ENCODE measurements at places on chromosomes 5 and 9. TPM values are rescaled to one million over a fixed set of nuclear protein-coding genes. Genes with fewer than 3 reads are reported as not detected.

- H3K4me1 ChIP-seq = no peaks in the 10 kb centered on the region
- no peak overlapping the region for H3K4me3 ChIP-seq
- peaks cover 42% of the 10 kb centered on the region for H3K27me3 ChIP-seq
- peak; percentile 87 for DNase-seq
- no peak overlapping the region for H3K27ac ChIP-seq
These were observed 98.8 kb downstream of the LHX2 start for GRCh38 chr9:124110307-124110915.

DNA sequence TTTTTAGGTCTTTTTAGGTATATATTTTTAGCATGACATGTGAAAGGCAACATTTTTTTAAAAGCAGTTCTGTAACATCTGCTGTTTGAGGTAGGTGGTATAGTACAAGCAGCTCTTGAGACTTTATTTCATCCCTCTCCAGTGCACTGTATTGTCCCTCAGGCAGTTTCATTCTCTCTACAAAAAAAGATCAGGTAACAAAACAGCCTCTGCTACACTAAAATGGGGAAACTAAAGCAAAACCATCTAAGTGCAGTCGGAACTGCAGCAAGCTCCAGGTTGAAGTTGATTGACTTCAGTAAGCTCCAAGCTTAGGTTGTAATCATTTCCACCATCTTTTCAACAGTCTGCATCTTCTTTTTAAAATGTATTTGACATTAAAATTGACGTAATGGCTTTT, 195.6 kb downstream of the DEPDC1B start:
- no peaks in the 10 kb centered on the region for H3K36me3 ChIP-seq
- H3K27ac ChIP-seq = peak overlapping the region; percentile 85
- peak overlapping the region; percentile 7 for H3K4me3 ChIP-seq
- peaks cover 56% of the 10 kb centered on the region for H3K4me1 ChIP-seq

GRCh38 chr9:124297551-124297901, 39.8 kb downstream of the NEK6 start:
- H3K36me3 ChIP-seq = no peaks in the 10 kb centered on the region
- peaks cover 40% of the 10 kb centered on the region for H3K4me1 ChIP-seq
- no peaks in the 10 kb centered on the region for H3K27me3 ChIP-seq
- H3K27ac ChIP-seq = peak overlapping the region; percentile 56
- DNase-seq = peak; percentile 61

- H3K27ac ChIP-seq = no peak overlapping the region
- no peak overlapping the region for H3K4me3 ChIP-seq
- H3K4me1 ChIP-seq = peaks cover 20% of the 10 kb centered on the region
- DNase-seq = no peak
These were observed 35.8 kb downstream of the PRKACG start for GRCh38 chr9:68978066-68978465.

DNA sequence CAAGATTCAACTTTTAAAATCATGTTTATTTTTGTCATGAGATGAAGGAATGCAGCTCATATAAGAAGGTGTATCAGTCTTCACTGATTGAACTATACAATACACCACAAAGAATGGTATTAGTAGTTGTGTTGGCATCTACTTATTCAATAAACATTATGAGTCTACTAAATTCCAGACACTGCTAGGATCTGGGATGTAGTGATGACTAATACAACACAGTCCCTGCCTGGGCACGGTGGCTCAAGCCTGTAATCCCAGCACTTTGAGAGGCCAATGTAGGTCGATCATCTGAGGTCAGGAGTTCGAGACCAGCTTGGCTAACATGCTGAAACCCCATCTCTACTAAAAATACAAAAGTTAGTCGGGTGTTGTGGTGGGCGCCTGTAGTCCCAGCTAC, 171.4 kb upstream of the NFIB start:
- H3K27me3 ChIP-seq = no peaks in the 10 kb centered on the region
- H3K27ac ChIP-seq = no peak overlapping the region
- H3K4me1 ChIP-seq = peaks cover 12% of the 10 kb centered on the region
- H3K36me3 ChIP-seq = no peaks in the 10 kb centered on the region
- H3K4me3 ChIP-seq = no peak overlapping the region

- no peak overlapping the region for H3K4me3 ChIP-seq
- H3K27ac ChIP-seq = peak overlapping the region; percentile 68
- peaks cover 38% of the 10 kb centered on the region for H3K4me1 ChIP-seq
These were observed 9.8 kb upstream of the CTSL start for GRCh38 chr9:87716141-87716540.

DNA sequence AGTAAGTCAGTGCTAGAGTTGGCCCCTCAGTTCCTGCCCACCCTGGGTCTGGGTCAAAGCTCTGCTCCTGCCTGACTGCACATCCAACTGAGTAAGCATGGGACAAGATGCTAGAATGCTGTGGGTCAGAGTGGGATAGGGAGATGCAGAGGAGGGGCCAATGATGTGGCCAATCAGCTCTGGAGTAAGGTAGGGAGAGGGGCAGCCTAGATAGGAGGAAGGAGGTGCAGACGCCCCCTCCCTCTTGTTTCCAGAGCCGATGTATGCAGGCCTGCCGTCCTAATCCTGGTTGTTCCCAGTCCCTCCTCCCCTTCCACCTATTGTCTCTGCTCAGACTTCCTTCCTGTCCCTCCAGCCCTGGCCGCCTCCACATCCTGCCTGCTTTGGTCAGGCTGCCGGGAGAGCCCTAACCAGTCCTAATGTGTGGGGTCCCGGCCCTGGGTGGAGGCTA, 1.3 kb downstream of the ARAP3 start:
- no peaks in the 10 kb centered on the region for H3K27me3 ChIP-seq
- peak overlapping the region; percentile 33 for H3K27ac ChIP-seq
- peaks cover 13% of the 10 kb centered on the region for H3K36me3 ChIP-seq
- H3K4me3 ChIP-seq = peak overlapping the region; percentile 63
- no peak for DNase-seq

GRCh38 chr5:57504357-57504756, 21.7 kb upstream of the ACTBL2 start:
- no peaks in the 10 kb centered on the region for H3K27me3 ChIP-seq
- H3K4me1 ChIP-seq = peaks cover 63% of the 10 kb centered on the region
- H3K36me3 ChIP-seq = no peaks in the 10 kb centered on the region
- no peak overlapping the region for H3K4me3 ChIP-seq
- peak overlapping the region; percentile 71 for H3K27ac ChIP-seq
- DNase-seq = no peak

DNA sequence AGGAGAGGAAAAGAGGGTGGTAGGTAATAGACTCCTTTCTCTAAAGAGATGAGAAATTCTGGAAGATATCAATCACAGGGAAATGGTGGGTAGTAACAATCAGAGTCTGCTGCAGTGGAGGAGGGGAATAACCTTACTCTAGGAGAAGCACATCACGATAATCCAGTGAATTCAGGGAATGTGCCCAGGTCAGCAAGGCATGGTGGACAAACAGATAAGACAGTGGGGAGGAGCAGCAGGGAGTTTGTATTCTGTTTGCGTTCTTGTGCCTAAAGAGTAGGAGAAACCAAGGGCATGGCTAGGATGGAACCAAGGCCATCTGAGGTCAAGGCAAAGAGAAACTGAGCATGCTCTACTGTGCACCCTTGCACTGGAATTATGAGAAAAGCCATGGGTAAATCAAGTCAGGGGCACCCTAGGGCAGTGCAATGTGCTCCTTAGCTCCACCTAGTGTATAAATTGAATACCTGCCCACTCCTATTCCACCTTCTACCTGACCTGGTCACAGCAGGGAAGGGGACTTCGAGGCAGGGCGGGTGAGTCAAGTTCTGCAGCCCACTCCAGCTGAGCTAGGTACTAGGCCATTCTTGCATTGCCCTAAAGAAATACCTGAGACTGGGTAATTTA, 31.6 kb downstream of the RETREG1 start:
- H3K4me3 ChIP-seq = no peak overlapping the region
- H3K27ac ChIP-seq = no peak overlapping the region
- H3K36me3 ChIP-seq = peaks cover 5% of the 10 kb centered on the region
- peaks cover 5% of the 10 kb centered on the region for H3K4me1 ChIP-seq
- H3K27me3 ChIP-seq = no peaks in the 10 kb centered on the region

Gene ANKRD34B
- not detected for total RNA-seq

Gene TEX10
- total RNA-seq = 36.1 TPM

Gene C9orf153
- 0.41 TPM for total RNA-seq

Gene PHYHD1
- 22.2 TPM for total RNA-seq

Gene LECT2
- total RNA-seq = not detected

Gene RORB
- 0.43 TPM for total RNA-seq
